ENCODE measurements at places on chromosomes 1 and 21.

GRCh38 chr1:186807163-186807562 lies 21.6 kb upstream of the PLA2G4A start:
- no peak for DNase-seq

DNA sequence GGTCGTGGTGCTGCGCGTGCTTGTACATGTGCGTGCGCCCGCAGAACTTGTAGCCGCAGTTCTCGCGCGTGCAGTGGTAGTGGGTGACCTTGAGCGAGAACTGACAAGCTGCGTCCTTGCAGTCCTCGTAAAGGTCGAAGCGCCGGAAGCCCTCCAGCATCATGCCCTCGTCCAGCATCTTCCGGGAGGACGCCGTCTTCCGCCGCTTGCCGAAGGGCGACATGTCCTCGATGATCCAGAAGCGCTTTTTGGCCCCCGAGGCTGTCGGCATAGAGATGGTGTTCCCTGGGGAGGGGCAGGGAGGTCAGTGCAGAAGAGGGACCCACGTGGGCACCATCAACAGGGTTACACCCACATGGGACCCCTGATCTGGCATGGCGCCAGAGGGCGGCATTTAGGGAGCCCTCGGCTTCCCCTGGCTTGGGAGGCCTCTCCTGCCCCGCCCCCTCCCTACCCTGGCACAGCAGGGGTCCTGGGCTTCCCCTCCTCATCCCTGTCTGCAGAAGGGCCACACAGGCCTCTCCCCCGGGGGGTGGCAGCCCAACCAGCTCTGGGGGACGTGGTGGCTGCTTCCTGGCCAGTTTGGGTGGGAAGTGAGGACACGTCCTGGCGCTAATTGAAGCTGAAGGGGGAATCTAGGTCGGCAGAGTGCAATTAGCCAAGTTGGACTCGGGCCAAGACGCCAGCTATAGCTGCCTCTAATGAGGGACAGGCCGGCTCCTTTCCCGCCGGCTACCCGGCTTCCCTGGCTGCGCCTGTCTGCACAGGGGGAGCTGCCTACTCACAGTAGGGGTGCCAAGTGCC lies 156.5 kb downstream of the CASZ1 start:
- DNase-seq, result no peak

DNA sequence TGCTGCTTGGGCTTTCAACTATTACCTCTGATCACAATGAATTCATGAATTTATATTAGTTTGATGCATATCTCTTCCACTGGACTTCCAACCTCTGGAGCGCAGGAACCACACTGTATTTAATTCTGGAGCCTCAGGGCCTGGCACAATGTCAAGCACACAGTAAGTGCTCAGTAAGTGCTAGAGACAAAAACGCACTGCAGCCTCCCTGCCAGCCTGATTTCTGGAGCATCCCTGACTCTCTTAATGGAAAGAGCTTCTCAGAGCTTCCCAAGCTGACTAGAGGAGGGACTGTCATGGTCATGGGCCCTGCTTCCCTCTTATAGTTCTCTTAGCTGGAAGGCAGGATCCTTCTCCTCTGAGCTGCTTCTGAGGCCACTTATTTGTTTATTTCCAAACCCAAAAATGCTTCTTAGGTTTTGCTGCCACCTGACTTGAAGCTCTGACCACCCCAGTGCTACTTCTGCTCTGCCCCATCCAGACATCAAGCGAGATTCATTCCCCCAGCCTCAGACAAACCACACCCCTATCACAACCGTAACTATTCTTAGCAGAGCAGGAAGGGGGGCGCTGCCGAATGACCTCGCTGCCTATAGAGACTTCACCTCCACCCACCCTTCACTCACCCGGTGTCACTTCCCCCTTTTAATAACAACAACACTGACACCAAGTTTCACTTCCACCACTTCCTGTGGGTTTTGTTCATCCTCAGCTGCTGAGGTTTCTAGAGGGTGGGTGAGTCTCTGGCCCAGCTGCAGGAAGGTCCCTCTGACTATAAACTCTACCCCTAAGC lies 33.6 kb downstream of the NUAK2 start:
- DNase-seq, result peak; percentile 30

DNA sequence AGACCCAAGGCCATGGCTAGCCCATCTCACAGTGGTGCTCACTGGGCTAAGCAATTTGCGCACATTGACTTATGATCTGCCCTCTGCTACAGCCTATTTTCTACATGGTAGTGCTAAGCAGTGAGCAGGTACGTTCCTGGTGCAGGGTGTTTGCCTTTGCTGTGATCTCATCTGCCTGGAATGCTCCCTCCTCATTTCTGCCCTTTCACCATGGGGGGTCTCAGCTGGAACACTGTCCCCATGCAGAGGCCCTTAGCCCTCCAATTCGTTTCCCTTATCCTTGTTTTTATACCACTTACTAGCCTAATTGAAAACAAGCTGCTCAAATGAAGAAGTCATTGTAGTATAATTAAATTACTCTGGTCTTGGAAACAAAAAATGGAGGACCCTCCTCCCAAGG lies 2.0 kb upstream of the B3GALT5 start:
- no peak for DNase-seq

DNA sequence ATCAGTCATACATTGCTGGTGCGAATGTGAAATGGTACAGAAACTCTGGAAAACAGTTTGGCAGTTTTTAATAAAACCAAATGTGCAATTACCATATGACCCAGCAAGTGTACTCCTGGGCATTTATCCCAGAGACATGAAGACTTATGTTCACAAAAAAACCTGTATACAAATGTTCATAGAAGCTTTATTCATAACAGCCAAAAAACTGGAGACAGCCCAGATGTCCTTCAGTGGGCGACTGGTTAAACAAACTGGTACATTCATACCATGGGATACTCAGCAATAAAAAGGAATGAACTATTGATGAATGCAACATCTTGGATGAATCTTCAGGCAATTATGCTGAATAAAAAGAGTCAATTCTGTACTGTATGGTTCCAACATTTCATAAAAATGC lies 97.8 kb downstream of the DTL start:
- DNase-seq, result no peak

DNA sequence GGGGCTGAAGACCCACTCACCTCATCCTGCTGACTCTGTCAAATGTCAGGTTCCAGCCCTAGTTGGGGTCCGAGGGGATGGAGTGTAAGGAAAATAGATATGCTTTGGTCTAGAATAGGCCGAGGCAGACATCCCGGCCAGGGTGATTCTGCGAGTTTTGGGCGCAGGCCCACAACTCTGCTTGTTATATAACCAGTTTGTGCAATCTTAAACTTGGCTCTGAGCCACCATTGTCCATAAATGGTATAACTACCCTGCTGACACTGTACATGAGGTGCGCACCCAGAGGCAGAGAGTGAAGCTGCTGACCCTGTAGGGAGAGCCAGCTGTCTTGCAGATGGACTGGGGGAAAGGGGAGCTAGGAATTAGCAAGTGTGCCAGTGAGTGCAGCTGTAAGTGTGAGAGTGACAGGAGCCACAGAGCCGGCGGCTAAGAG lies 1388.8 kb downstream of the AMY1C start:
- DNase-seq, result no peak
